Activated CD4-positive, CD25-positive, alpha-beta regulatory T cell (primary cell): ENCODE measurements at places on chromosomes 4 and X.

- no peak for DNase-seq
These were observed 175.6 kb downstream of the FBXO8 start for GRCh38 chr4:174107746-174108354.

DNA sequence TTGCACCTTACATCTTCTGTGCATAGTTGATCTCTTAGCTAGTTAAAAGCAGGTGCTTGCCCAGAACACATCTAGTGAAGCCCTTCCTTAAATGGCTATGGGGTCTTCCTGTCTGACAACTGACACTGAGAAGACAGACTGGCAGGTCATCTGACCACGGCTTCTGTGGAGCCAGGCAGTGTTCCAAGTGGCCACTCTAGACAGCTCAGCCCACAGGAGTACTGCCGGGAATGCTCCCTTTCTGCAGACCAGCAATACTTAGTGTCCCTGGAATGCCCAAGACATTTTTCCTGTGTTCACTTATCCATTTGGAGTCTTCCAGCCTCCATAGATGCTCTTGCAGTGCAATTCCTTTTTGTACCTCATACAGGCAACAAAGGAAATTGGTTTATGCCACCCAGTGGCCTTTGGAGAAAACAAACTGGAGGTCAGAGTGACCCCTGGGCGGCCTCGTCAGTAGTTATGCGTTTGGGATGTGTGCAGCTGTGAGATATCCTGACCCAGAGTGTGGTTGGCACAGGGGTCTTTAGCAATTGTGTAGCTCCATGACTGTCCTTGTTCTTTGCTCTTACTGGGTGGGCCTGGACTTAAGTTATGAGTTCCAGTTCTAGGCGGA lies 335.5 kb downstream of the ARHGAP10 start:
- no peak for DNase-seq

- DNase-seq: no peak
These were observed 13.3 kb upstream of the CD99 start for GRCh38 chrX:2677764-2678163.

GRCh38 chr4:41256131-41256739 lies 493 bp upstream of the UCHL1 start:
- no peak for DNase-seq

DNA sequence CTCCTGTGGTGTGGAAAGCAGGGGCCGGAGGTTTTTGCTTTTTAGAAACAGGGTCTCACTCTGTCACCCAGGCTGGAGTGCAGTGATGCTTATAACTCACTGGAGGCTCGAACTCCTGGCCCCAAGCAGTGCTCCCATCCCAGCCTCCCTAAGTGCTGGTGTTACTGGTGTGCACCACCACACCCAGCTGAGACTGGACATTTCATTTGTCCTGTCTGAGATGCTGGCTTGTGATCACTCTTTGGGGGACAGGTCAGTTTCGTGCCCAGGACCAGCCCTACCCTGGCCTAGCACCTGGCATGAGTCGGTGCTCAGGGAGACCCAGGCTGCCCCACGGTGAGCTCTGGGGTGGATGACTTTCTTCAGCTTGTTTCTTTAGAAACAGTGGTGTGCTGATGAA lies 11.3 kb downstream of the PSAPL1 start:
- DNase-seq: no peak

DNA sequence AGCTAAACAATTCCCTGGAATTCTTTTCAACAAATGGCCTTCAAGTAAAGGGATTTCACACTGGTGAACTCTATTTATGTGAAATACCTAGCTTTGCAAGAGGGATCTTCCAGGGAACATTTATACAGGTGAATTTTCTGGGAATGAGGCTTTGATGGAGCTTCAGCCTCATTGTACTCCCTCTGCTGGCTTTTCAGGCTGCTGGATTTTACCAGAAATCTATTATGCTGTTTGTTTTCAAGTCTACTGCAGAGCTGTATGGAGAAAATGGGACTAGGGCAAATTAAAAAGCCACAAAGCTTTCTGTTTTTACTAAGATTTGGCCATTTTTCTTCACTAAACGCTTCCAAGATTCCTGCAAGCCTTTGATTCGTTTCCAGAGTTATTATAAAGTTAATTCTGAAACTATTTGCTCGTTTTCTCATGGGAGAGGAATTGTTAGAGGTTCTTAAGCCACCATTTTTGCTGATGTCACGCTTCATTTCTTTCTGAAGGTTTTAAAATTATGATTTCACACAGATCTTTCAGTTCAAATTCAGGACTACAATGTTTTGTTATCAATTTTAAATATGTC lies 31.6 kb downstream of the KDM6A start:
- DNase-seq: no peak

DNA sequence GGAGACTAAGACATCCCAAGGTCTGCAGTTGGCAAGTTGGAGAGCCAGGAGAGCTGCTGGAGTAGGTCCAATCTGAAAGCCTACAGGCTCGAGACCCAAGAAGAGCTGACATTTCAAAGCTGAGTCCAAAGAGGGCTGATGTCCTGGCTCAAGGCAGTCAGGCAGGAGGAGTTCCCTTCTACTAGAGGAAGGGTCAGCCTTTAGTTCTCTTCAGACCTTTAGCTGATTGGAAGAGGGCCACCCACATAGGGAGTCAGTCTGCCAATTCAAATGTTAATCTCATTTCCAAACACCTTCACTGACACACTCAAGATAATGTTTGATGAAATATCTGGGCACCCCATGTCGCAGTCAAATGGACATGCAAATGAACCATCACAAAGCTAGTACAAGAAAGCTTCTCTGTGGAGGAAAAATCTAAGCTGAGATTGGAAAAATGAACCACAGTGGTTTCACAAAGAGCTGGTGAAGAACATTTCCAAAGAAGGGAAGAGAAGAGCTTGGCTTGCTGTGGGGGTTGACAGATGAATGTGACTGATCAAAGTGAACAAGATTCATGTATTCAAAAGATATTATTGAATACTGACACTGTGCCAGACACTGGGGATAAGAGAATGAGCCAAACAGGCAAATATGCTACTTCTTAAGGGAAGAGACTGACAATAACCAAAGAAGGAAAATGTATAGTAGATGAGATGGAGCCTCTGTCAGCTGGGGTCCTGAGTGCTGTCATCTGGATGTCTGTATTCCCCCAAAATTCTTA lies 61.2 kb downstream of the STK32B start:
- DNase-seq: no peak

DNA sequence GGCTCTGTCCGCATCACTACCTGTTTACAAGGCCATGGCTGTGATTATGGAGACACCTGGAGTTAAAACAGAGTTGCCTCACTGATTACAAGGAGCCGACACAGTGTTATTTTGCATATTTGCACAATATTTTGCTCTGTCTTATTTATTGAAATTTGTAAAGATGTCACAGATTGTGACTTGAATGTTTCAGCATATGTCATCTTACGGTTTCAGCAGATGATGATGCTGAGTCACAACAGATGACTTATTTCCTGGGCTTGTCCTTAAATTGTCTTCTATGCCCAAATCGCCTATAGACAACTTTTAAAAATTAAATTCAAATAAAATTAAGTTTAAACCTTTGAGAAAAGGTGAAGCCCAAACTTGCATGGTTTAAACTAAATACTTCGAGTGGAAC lies 87.1 kb upstream of the INPP4B start:
- DNase-seq: no peak

- DNase-seq: no peak
These were observed 91.5 kb downstream of the GEMIN8 start for GRCh38 chrX:13938051-13938828.

- no peak for DNase-seq
These were observed 15.6 kb upstream of the FAM47E start for GRCh38 chr4:76235915-76236314.

DNA sequence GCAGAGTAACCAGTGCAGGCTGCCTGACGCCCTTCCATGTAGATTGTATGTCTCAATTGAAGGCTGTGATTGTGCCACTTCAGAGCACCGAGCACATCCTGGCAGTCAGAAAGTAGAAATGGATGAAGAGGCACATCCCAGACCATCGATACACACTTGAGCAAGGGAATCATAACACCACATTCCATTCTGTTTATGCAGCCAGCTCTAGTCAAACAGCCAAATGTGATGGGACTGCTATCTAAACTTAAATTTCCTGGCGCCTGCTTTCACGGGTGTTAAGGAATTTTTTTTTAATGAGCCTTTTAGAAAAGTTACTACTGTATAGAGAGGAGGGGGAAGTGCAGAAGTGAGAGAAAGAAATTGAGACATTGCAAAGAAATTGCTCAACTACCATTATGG lies 84.4 kb downstream of the PPARGC1A start:
- DNase-seq: no peak

DNA sequence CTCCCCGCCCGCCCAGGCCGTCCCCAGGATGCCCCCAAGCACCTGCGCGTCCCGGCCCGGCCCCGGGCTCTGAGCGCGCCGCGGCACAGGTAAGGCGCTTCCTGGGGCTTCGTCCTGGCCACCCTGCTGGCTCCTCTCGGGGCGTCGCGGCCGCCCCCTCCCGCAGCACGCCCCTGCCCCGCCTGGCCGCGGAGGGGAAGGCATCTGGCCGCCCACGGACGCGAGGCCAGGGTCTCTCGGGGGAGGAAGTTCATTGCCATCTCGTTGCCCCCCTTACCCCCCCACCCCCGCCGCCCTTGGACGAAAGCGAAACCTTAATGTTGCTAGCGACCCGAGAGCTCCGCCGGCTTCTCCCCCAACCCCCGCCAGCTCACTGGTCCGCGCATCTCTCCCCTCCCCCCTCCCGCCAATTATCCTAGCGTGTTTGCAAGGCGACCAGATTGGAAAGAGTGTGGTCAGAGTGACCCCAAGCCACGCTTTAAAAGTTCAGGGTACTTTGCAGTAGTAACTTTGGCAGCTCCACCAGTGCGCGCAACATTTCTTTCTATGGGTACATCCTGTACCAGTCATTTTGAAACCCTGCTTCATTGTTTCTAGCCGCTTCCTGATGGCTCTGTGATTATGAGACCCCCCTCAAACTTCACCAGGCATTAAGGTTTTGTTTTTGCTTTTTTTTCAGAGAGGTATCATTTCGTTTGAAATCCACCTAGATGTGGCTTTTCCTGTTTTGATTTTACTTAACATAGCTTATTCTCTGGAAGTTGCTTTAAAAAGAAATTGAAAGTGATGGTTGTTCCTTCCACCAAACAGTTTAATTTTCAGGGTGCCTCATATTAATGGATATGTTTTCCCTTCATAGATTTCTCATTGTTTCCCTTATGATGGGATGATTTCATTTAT lies 626 bp downstream of the TBC1D1 start:
- peak; percentile 47 for DNase-seq

DNA sequence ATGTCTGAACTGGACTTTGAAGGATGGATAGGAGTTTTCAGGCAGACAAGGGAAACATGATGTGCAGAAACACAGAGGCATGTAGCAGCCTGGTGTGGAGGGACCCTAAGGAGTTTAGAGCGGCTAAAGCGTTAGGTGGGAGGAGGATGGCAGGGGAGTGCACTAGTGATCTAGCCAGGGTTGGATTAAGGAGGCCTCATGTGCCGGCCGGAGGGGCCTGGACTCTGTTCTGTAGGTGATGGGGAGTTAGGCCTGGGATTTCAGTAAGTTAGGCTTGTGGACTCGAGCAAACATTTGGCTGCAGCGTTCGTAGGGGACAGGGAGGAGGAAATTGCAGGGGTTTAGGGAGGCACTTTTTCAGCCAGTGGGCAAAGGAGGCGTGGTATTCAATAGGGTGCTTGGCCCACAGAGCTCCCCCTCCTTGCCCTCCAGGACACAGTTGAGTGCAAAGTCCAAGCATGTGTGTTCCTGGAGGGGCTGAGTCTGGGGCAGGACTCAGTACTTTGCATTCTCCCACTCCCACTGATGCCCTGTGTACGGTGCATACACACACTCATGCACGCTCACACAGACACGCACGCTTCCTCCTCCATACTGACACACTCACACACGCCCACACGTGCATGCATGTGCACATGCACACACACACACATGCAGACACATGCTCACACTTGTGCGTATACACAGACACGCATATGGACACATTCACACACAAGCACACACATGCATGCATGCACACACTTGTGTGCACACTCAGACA lies 18.6 kb downstream of the PSAPL1 start:
- DNase-seq: no peak

DNA sequence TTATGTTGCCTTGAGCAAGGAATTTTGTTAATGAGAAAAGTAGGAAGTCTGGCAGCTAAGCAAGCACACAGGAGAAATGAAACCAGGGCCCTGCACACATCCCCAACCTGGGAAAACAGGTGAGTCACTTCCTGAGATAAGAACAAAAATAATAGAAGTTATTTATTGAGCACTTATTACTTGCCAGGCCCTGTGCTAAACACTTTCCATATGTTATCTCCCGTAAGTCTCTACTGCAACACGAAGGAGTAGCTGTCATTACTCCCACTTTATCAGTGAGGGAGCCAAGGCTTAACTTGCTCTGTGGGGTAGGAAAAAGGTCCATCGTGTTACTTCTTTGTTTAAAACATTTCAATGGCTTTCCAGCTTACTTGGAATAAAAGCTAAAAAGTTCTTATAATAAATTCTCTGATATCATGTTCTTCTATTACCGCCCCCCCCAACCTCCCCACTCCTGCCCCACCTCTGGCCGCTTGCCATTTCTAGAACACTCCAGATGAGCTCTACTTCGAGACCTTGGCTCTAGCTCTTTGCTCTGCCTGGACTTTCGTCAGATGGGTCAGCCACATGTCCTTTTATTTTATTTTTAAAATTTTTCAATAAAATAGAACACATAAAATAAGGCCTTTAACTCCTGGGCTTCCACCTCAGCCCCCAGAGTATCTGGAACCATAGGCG lies 36.3 kb upstream of the PLAC8 start:
- DNase-seq: no peak

DNA sequence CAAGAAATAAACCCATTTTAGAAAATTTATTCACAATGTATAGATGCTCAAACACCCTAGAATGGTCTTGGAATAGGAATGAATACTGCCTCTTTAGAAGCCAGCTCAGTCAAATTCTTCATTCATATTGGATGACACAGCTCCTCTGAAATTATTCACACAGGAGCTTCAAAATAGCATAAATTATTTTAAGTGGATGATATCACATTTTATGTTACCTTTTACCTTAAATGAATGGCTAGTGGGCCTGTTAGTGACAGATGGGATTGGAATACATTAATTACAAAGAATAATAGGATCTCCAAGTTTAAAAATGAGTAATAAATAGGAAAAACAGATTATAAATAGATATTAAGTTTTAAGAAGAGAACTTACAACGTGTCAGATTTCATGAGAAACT lies 184.4 kb downstream of the GABRB1 start:
- DNase-seq: no peak

DNA sequence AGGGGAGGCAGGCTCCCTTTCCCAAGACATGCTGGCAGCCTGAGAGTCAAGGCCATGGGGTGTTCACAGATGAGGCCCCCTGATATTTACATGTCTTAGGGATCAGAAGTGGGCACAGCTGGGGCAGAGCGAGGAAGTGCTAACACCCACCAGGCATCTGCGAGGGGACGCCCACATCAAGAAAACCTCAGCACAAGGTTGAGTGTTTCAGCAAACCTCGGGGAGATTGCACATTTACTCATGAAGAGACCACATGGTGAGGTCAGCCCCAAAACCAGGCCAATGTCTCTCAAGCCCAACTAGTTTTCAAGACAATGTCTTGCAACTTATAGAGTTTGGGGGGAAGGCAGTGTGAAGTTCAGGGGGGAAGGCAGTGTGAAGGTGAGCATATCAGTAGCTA lies 55.2 kb downstream of the CLNK start:
- DNase-seq: no peak
